ENCODE measurements at places on chromosomes 12 and 14. TPM values are rescaled to one million over a fixed set of nuclear protein-coding genes. Genes with fewer than 3 reads are reported as not detected.

DNA sequence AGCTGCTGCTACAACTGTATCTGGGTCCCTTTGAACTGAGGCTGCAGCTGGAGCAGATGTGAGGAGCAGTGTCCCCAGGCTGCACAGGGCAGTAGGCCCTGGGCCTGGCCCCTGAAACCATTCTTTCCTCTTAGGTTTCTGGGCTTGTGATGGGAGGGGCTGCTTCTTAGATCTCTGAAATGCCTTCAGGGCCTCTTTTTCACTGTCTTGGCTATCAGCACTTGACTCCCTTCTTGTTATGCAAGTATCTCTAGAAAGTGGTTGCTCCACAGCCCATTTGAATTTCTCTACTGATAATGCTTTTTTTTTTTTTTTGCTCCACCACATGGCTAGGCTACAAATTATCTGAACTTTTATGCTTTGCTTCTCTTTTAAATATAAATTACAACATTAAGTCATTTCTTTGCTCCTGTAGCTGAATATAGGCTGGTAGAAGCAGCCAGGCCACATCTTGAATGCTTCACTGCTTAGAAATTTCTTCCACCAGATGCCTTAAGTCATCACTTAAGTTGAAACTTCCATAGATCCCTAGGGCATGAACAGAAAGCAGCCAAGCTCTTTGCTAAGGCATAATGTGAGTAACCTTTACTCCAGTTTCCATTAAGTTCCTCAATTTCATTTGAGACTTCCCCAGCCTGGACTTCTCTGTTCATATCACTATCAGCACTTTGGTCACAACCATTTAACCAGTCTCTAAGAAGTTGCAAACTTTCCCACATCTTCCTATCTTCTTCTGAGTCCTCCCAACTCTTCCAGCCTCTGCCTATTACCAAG is 41.1 kb downstream of the ACSM4 start:
- DNase-seq, result no peak

The CCDC197 gene
- not detected for total RNA-seq

The KLRC2 gene
- total RNA-seq, result 0.37 TPM

- no peak for DNase-seq
These were observed 199.8 kb downstream of the ZFP36L1 start for GRCh38 chr14:68592948-68593556.

DNA sequence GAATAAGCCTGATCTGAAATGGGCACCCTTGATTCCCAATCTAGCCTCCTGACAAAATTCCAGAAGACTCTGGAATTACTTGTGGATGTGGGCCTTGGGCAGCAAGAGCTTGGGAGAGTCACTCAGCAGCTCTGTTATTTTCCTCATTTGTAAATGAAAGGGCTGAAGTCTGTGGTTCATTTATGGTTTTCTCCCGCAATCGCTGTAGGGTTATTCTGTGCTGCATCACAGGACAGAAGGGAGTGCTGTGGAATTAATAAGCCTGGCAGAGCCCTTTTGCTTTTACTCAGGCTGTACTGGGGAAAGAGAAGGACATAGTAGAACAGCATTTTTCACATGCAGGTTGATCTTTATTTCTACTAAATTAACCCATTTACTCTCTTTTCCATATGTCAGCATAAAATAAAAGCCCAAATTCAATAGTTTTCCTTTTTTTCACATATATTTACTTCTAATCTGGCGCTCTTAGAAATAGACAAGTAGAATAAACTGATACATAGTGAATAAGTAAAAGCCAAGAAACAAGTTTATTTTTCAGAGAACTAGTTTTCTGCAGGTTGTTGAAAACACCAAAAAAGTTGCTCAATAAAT is 49.2 kb downstream of the DUSP16 start:
- DNase-seq, result no peak

The ZNF385A gene
- total RNA-seq, result 5.0 TPM

DNA sequence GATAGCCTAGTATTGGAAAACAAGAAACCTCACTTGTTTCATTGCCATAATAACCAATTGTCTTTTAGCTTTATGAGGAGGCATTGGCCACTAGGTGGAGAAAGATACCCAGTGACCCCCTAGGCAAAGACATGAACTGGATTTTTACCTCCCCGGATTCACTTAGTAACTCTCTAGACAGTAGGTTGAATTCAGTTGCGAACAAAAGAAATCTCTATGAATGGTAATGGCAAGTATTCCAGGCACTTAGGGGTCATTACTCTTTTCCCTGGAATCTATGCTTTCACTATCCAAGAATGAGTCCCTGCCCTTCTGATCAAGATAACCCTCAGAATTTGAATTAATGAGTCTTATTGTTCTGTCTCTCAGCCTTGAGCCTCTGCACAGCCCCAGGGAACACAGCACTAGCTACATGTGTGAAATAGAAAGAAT is 29.5 kb upstream of the RHOJ start:
- peak; percentile 17 for DNase-seq

GRCh38 chr12:2183556-2184541 is 131.1 kb downstream of the CACNA1C start:
- no peak for DNase-seq

The ADCY4 gene
- total RNA-seq, result 12.6 TPM

DNA sequence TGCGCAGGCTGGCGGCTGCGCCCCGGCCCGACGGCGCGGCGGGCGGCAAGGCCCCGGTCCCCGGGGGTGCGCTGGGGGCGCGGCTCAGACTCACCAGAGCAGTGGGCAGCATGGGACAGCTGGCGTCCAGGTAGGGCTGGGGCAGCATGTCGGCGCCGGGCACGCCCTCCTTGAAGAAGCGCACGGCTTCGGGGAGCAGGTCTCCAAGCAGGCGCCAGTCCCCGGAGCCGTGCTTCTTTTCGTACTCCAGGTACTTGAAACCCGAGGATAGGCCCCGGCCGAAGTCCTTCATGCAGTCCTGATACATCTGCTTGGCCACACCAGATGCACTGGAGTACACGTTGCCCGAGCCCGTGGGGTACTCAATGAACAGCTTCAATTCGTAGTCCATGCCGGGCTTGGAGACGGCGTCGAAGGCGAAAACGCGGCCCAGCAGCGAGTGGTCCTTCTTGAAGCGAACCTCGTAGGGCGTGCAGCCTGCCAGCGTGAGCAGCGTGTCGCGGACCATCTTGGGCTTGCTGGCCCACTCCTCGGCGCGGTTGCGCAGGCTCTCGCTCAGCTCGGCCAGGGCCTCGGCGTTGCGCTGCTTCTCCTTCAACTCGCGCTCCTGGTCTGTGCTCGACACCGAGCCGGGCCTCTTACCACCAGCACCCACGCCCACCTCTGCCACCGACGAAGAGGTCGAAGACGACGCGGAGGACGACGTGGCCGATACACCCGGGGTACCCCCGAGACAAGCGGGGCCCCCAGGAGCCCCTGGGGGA is 2.2 kb downstream of the IRF2BPL start:
- no peak for DNase-seq

The ARID4A gene
- total RNA-seq, result 39.5 TPM

DNA sequence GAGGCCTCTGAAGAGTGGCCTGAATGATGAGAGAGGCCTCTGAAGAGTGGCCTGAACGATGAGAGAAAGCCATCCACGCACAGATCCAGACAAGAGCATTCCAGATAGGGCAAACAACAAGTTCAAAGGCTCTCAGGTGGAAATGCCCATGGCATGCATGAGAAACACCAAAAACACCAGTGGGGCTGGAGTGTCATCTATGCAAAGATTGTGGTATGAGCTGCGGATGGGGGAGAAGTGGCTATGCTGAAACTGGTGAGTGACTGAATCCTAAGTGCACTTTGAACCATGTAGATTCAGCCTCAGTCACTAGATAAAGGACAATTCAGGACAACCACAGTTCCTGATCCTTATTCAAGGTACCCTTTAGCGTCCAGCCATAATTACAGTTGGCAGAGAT is 79.4 kb upstream of the GZMB start:
- no peak for DNase-seq

The REC8 gene
- total RNA-seq, result 5.8 TPM

All from urinary bladder (tissue), 4 donors.